ENCODE measurements at places on chromosomes 11 and 22. TPM values are rescaled to one million over a fixed set of nuclear protein-coding genes. Genes with fewer than 3 reads are reported as not detected.

The SLC5A12 gene
- not detected for total RNA-seq

The RTL10 gene
- 10.5 TPM for total RNA-seq

The MMP8 gene
- not detected for total RNA-seq

The UPB1 gene
- total RNA-seq: not detected

The SHISA8 gene
- total RNA-seq: not detected

The C22orf31 gene
- not detected for total RNA-seq

The TRIM29 gene
- 0.22 TPM for total RNA-seq

The OR6A2 gene
- total RNA-seq: 0.07 TPM

The MIAT gene
- 0.12 TPM for total RNA-seq

The LDHAL6A gene
- not detected for total RNA-seq

- no peak for DNase-seq
Observed at GRCh38 chr22:44895296-44896055, 114.3 kb downstream of the PHF21B start.

DNA sequence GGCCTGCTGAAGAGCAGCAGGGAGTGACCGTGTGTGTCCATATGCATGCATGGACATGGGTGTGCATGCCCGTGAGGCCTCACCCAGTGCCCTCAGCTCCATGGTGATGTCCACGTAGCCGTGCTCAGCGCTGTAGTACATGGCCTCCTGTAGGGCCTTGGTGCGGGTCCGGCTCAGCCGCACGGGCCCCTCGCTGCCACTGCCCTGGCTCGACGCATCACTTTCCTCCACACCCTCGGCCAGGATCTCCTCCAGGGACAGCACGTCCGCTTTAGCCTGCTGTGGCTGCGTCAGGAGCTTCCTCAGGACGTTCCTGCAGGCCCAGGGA is 57.0 kb downstream of the NAT10 start:
- no peak for DNase-seq

DNA sequence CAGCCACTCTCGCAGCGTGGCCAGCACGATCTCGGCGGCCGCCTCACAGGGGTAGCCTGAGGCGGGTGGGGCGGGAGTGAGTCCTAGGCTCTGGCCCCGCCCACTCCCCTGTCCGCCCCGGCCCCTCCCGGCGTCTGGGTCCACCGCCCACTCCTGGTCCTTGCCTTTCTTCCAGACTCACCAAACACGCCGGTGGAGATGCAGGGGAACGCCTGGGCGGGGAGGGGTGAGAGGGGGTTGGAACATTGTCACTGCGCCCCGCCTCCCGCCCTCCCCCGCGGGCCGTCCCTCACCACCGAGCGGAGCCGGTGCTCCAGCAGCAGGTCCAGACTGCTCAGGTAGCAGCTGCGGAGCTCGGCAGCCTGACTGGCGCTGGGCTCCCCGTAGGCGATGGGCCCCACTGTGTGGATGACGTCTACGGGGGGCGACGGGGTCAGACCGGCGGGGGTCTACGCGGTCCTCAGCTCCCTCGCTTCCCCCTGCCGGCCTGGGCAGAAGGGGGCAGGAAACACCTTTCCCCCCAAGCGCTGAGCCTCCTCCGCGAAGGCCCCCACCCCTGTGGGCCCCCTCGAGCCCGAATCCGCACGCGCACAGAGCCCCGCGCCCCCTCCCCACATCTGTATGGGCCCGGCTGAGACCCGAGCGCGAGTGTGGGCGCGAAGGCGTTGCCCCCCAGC is 13.2 kb downstream of the OTUB1 start:
- no peak for DNase-seq

DNA sequence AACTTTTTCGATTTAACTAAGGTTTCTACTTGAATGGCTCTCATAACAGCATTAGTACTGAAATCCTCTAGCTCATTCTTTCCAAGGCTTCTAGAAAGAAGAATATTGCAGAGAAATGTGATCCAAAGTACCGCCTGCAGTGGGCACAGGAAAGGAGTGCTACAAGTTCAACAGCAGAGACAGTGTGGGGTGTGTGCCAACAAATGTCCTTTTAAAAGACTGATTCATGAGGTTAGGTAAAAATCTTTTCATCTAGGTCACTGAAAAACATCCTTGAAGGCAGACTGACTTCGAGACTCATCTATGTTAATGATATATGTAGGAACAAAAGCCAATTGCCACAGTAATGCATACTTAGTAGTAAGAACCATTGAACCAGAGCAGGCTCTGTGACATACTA is 349.1 kb upstream of the PITPNB start:
- no peak for DNase-seq

DNA sequence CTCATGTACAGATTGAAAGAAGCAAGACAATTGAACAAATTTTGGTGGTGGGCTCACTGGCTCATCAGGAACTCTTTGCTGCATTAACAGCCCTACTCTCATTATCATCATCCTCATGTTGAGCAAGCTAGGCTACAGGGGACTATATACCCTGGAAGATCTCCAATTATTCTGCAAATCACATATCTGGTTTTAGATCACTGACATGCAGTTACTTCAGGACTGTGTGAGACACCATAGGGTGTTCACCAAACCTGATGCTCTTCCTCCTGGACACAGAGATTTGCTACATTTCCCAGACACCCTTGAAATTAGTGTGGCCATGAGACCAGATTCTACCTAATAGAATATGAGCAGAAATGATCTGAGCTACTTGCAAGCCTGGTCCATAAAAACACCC is 23.0 kb upstream of the ME3 start:
- DNase-seq: no peak

DNA sequence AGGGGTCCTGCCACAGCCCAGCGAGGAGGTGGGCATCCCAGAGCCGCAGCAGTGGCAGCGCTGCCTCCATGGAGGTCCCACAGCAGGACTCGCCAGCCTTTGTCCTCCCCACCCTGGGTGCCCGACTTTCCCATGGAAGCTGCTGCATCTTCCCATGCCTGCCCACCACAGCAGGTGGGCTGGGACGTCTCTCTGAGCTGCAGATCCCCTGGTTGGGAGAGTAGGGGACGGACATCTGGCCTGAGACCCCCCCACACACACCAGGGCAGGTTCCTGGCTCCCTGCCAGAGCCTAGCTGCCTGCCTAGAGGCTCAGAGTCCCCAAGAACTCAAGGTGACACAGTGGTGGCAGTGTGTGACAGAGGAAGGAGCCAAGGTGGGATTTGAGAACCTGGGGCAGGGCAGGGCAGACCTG is 21.5 kb upstream of the PRR5 start:
- DNase-seq: no peak

DNA sequence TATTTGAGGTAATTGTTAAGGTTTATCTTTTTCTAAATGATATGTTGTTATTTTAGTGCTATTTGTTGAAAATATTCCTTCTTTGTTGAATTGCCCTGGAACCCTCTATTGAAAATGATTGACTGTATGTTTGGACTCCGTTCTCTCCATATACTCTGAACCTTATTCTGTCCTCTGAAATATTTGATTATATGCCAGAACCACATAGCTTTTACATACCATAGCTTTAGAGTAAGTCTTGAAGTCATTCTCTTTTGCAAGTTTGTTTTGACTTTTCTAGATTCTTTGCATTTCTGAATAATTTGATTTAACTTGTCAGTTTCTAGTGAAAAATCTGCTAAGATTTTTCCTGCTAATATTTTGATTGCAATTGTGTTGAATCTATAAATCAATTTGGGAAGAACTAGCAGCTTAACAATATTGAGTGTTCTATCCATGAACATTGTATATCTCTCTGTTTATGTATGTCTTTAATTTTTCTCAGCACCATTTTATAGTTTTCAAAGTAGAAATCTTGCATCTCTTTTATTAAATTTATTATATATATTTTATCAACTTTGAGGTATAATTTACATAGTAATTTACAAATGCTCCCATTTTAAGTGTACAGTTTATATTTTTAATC is 51.7 kb upstream of the PITPNB start:
- DNase-seq: no peak

DNA sequence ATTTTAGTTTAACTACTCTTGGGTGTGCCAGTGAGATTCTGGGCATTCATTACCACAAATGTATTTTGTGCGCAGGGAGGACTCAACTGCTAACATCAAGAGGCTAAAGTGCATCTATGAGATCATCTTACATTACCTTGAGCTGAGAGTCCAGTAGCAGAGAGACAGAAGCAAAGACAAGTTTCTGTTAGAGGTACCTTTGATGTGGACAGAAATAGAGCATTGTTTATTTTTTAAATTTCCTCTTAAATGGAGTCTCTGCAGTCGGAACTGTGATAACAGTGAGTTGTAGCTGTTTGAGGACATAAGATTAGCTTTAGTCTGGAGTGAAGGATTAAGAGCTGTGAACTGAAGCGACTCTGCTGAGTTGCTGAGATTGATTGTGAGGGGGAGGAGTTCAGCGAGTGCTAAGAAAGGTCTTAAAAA is 297.0 kb downstream of the CADM1 start:
- no peak for DNase-seq

GRCh38 chr11:45457649-45458048 is 171.5 kb upstream of the SYT13 start:
- DNase-seq: no peak

DNA sequence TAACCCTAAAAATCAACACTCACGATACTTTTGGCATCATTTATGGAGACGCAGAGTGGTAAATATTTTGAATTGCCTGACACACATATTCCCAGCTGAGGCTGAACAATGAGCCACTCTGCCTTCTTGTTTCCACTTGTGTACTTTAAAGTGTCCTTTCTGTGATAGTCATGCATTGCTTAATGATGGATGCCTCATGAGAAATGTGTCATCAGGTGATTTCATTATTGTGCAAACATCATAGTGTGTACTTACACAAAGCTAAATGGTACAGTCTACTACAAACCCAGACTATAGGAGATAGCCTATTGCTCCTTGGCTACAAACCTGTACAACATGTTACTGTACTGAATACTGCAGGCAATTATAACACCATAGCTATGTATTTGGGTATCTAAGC is 44.2 kb downstream of the MRE11 start:
- DNase-seq: peak; percentile 69

DNA sequence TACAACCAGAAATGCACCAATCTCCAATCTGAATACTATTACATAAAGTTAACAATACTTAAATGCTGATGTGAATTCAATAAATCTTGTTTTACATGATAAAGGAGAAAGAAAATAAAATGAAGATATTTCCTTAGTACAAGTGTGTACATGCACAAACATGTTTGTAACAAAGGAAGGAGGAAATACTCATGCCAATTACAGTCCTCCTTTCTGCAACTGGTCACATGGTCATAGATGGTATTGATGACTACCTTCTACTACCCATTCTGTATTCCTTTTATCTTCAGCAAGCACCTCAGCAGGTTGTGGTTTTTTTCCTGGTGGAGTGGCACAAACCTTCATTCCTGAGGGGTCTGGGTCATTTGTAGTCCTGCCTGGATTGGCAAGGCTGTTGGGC is 214.2 kb upstream of the GUCY1A2 start:
- no peak for DNase-seq

- no peak for DNase-seq
Observed at GRCh38 chr22:35708453-35708852, 9.2 kb upstream of the APOL5 start.

- DNase-seq: no peak
Observed at GRCh38 chr11:130414107-130415080, 14.0 kb downstream of the ADAMTS8 start.

- DNase-seq: no peak
Observed at GRCh38 chr11:117535201-117535849, 207.7 kb downstream of the CEP164 start.

- DNase-seq: peak; percentile 26
Observed at GRCh38 chr11:83723999-83724398, 437.8 kb upstream of the CCDC90B start.

DNA sequence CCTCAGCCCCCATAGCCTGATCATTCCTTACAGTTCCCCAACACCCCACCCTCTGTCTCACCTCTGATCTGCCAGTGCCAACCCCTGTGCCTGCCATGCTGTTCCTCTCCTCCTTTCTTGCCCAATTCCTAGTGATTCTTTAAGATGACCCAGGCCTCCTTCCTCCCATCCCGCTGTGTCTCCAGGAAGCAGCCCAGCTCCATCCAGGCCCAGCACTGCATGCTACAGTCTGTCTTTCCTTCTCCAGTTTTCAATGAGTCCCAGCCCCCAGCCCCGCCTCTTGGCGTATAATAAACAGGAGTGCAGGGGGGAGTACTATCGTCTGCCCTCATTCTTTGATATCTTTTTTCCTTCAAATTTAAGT is 12.3 kb downstream of the LTBP3 start:
- DNase-seq: no peak

- no peak for DNase-seq
Observed at GRCh38 chr11:92322225-92322624, 97.6 kb downstream of the FAT3 start.

DNA sequence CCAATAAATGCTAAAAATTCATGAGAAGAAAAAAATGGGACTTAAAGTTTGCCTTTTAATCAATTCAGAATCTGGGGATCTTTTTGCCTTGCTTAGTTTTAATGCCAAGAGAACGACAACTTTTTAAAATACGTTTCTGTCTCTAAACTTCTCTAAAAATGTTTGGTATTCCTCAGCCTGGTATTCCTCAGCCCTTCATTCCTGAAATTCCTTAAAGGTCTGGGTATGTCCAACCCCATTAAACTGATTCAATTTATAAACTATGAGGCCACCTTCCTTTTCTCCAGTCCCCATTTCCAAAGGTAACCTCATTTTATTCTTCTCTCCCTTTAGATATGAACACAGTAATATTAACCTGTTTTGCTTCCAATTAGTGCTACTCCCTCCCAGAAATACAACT is 16.6 kb downstream of the POLA2 start:
- DNase-seq: no peak

GRCh38 chr11:7275133-7275532 is 23.4 kb downstream of the SYT9 start:
- no peak for DNase-seq

- DNase-seq: no peak
Observed at GRCh38 chr11:131957201-131957600, 586.8 kb downstream of the NTM start.

DNA sequence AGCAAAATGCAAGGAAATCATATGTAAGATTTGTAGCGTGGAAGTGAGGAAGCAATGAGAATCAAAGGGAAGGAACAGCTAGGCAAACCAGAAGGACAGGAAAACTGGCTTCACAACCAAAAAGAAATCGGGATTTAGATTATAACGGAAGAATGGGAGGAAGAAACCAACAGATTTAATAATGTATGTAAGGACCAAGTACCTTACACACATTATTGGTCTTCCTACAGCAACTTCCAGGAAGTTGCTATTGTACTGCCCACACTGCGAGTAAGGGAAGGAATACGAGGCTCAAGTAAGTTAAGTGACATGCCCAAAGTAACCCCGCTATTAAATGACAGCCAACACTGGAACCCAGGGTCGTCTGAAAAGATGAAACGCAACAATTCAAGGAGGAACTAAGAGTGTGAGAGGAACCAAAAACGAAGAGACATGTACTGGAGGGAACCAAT is 473 bp downstream of the TXN2 start:
- peak; percentile 44 for DNase-seq
